Activated T-helper 1 cell treated with anti-CD3 and anti-CD28 coated beads, Interleukin-12 subunit alpha, Interleukin-12 subunit beta, Interleukin-2, Interleukin-4 antibody, amounts not matched to agents 30 ng/mL and 10 ng/mL and 1 ng/mL, durations not matched to agents 14 hours and 24 hours and 36 hours (primary cell): ENCODE measurements at places on chromosomes 2 and 18.
A peak's percentile ranks its signal among the peaks of the same experiment; 100 is the strongest.

GRCh38 chr18:43113220-43113895 is 2.1 kb downstream of the RIT2 start:
- DNase-seq, result no peak

DNA sequence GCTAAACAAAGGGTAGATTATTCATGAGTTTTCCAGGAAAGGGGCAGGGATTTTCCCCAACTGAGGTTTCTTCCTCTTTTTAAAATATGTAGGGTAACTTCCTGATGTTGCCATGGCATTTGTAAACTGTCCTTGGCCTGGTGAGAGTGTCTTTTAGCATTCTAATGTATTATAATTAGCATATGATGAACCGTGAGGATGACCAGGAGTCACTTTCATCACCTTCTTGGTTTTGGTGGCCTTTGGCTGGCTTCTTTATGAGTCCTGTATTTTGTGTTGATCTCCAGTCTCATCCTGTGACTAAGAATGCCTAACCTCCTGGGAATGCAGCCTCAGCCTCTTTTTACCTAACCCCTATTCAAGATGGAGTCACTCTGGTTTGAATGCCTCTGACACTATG is 391.0 kb upstream of the LINC00305 start:
- DNase-seq, result no peak

DNA sequence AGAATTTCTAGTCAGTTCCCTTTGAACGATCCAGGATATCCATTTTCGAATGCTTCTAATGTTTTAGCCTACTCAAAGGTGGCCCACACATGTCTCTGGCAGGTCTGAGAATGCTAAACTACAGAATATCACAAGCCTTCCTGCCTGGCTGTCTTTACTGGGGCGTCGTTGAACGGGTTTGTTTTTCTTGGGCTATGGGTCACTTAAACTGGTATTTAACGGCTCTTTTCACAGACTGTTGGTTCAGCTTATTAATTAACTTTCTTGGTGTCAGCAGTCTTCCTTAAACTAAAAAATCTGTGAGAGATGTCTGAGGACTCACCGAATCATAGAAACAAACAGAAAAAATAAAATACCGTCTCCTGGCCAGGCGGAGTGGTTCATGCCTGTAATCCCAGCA is 563.2 kb upstream of the NRP2 start:
- DNase-seq, result no peak

DNA sequence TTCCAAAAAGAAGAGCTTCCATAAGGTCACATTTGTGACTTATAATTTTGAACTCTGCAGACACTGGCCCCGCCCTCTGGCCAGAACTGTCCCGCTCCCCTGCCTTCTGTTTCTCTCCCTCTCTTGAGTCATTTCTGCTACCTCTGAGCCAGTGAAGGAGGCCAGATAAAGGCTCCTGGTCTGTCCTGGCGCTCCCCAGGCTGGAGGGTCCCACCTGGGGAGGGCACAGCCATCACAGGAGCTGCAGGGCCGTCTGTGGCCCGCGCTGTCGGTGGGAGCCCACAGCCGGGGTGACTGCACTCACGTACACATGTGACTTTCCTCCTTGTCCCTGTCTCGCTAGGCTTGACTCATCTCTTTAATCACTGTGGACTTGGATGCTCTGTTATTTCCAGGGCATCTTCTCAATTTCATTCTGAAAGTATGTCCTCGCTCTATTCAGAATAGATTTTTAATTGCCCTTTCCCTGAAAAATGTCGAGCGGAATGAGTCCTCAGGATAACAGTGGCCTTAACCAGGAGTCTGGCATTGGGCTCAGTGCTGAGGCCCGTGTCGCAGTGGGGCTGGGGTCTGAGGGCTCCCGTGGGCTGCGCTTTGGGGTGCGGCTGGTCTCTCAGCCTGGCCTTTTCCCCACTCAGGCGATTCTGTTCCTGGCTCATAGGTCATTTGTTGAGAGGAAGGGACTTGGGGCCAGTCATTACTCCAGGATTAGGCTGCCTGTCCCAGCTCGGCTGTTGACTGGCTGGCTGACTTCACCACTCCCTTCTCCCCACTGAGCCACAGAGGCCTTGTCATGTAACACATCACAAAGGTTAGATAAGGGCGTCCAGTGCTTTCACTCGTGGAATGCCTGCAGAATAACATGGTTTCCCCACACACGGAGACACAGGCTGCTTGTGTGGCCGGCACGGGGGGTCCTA is 34.5 kb downstream of the KLHL29 start:
- DNase-seq, result no peak

GRCh38 chr2:176892676-176893226 is 319.8 kb upstream of the HNRNPA3 start:
- no peak for DNase-seq

DNA sequence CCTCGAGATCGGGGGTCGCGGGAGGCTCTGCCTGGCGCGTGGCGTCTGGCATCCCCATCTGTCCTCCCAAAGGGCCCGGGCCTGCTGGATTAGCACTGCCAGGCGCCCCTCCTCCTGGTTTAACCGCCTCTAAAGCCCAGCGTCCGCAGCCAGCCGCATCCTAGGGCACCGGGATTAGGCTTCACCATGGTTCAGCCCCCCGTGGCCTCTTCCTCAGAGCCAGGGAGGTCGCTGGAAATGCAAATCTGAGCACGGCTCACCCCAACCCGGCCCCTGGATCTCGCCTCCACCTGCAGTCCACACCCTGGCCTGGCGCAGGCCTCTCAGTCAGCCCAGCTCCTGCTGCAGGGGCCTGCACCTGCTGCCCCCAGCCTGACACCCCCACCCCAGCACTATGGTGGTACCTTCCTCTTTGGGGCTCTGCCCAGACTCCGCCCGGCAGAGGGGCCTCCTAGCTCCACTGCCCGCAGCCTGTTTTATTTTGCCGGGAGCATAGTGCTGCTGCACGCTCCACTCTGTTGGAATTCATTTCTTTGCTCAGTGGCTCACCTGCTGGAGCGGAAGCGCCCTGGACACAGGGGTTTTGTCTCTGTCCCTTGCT is 13.2 kb downstream of the PRELID3A start:
- DNase-seq, result no peak

DNA sequence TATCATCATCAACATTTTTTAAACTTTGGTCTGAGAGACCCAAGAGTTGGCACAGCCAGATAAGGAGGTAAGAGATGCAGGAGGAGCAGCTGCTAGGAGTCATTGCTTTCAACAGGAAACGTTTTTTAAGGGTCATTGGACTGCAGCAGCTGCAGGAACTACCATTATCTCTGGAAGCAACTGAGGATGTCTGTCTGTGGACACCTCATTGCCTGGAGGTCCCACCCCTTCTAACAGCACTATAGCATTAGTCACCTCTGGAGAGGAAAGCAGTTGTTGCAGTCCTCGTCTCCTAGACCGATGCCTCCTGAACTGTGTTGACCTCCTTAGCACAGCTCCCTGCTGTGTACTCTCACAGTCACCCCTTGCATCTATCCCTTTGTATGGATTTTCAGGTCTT is 21.5 kb upstream of the FSHR start:
- DNase-seq, result no peak

GRCh38 chr2:118657466-118657865 is 190.0 kb downstream of the EN1 start:
- DNase-seq, result no peak

DNA sequence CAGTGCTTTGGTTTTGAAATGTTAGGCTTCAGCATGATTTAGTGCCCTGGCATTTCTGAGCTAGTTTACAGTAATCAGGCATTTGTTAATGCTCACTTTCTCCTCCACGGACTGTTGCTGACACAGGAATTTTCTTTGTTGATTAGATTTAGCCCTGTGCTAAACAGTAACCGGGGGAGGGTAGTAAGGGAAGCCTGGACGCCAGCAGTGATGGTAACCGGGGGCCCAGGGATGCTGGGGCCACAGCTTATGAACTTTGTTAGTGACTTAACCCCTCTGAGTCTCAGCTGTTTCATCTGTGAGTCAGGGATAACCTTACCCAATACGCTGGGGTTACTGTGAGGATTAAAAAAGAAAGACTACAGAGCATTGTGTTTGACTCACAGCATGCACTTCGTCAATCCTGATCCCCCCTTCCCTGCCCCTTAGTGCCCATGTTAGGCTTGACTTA is 33.5 kb downstream of the KLHL29 start:
- no peak for DNase-seq

- no peak for DNase-seq
Observed at GRCh38 chr2:126828491-126828890, 70.2 kb upstream of the TEX51 start.

GRCh38 chr18:50113726-50114125 is 81.2 kb downstream of the MYO5B start:
- DNase-seq, result no peak

DNA sequence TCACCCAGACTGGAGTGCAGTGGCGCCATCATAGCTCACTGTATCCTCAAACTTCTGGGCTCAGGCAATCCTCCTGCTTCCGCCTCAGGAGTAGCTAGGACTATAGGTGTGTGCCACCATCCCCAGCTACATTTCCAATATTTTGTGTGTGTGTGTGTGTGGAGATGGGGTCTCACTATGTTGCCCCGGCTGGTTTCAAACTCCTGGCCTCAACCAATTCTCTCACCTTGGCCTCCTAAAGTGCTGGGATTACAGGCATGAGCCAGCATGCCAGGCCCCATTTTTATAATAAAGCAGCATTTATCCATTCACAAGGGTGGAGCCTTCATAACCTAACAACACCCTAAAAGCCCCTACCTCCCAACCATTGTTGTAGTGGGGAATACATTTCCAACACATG is 52.5 kb upstream of the DTNB start:
- no peak for DNase-seq

GRCh38 chr2:96594691-96595152 is 43.4 kb downstream of the KANSL3 start:
- DNase-seq, result peak; percentile 38

DNA sequence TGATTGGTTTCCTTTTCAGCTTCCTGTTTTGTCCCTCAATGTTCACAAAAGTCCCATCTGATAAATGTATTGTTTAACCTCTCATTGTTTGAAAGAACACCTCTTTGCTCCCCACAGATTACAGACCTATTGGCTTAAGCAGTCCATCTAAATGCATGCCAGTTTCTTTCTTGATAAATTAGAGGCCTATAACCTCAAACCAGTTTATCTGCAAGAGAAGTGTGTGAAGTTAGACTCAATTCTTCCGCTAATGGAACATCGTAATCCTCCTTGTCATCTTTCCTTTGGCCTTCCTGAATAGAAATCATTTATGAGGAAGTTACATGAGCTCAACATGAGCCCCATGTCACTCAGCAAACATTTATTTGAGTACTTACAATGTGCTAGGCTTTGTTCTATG is 74.0 kb downstream of the FRZB start:
- no peak for DNase-seq

DNA sequence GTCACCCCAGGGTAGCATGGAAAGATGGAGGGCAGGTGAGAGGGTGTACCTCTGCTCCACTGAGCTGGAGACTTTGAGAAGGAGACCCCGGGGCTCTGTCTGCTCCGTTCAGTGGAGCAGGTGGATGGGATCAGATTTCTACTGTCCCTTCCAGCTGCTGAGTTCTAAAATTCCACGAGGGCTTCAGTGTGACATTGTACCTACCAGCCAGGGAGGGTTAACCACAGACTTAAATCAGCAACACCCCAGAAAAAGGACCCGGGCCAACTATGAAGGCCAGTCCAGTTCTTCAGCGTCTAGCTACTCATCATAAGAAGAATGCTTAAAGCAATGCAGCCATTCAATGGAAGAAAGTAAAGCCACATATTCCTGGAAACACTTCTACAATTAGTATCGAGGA is 23.8 kb downstream of the STAT1 start:
- no peak for DNase-seq

DNA sequence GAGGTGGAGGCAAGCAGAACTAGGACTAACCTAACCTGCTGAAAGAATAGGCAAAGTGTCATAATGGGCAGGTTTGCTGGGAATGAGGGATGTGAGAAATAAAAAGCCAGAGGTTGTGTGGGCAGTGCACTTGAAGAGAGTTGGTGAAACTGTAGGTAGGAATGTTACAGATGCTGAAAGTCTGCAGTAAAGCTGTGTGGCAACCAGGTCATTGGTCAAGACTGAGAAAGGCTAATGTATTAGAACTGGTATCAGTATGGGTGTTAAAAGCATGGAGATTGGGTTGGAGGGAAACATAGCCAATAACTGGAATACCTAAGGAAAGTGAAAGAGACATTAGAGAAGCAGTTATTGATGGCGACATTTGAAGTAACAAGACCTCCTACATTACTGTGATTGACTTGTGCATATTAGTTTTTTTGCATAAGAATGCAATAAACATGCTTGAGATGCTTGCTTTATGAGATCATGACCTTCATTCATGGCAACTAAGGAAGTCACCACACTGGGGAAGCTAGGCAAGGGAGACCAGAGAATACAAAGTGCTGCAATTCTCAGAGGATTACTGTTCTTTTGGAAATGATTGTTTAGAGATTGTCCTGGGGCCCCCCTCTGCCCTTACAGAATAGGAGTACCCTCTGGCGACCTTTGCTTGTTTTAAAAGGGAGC is 11.8 kb downstream of the GULP1 start:
- no peak for DNase-seq

GRCh38 chr2:97991081-97991856 is 4.5 kb downstream of the TMEM131 start:
- DNase-seq, result no peak

- DNase-seq, result no peak
Observed at GRCh38 chr2:11480859-11481258, 14.9 kb upstream of the E2F6 start.

- DNase-seq, result no peak
Observed at GRCh38 chr2:164761737-164762460, 79.7 kb downstream of the COBLL1 start.

- no peak for DNase-seq
Observed at GRCh38 chr2:72118386-72118785, 29.3 kb downstream of the CYP26B1 start.

DNA sequence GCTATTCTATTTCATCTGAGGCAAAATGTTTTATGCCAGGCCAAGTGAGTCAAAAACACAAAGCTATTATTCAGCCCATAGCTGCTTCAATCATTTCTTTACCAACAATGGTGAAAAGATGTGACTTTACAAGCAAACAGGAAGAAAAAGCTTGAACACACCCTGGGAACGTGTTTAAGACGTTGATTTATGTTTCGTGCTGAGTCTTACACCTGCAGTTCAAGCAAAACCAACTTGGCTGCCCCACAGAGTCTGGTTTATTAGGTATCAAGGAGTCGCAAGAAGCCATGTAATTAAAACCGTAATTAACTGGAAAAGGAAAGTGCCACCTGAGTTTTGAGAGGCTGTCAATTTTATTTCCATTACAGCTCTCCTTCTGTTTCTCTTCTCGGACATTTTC is 295.5 kb downstream of the MEIS1 start:
- no peak for DNase-seq

- DNase-seq, result no peak
Observed at GRCh38 chr18:4017480-4017879, 437.6 kb downstream of the DLGAP1 start.

GRCh38 chr2:239824046-239824694 is 201.0 kb downstream of the NDUFA10 start:
- no peak for DNase-seq

GRCh38 chr2:227724394-227725039 is at the start of gene SCYGR6:
SCYGR6 (minus strand) TSS chr2:227724757; CDS start chr2:227724757, 0 bp downstream.
- no peak for DNase-seq
